ENCODE measurements at places on chromosomes 12 and 14. TPM values are rescaled to one million over a fixed set of nuclear protein-coding genes. Genes with fewer than 3 reads are reported as not detected.

DNA sequence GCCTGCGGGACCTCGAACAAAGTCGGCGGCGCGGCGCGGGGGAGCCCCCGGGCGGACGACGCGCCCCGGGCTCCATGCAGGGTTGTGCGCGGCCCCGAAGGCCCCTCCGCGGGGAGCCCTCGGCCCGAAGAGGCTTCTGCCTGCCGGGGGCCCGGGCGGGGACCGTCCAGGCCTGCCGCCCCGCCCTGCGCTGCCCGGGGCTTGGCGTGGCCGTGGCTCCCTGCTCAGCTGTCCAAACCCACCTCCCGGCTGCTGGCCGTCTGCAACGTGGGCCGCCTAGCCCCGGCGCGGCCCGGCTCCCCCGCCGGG lies 670 bp downstream of the DYRK2 start:
- no peak for DNase-seq
- no peak overlapping the region for H3K27ac ChIP-seq
- H3K4me3 ChIP-seq: peak overlapping the region; percentile 100
- peaks cover 55% of the 10 kb centered on the region for H3K4me1 ChIP-seq
- peaks cover 10% of the 10 kb centered on the region for H3K27me3 ChIP-seq
- H3K36me3 ChIP-seq: peaks cover 7% of the 10 kb centered on the region

GRCh38 chr12:27915021-27915420 lies 57.5 kb downstream of the PTHLH start:
- no peak overlapping the region for H3K4me3 ChIP-seq
- H3K27ac ChIP-seq: no peak overlapping the region
- no peaks in the 10 kb centered on the region for H3K4me1 ChIP-seq
- H3K27me3 ChIP-seq: no peaks in the 10 kb centered on the region
- DNase-seq: no peak
- no peaks in the 10 kb centered on the region for H3K36me3 ChIP-seq

DNA sequence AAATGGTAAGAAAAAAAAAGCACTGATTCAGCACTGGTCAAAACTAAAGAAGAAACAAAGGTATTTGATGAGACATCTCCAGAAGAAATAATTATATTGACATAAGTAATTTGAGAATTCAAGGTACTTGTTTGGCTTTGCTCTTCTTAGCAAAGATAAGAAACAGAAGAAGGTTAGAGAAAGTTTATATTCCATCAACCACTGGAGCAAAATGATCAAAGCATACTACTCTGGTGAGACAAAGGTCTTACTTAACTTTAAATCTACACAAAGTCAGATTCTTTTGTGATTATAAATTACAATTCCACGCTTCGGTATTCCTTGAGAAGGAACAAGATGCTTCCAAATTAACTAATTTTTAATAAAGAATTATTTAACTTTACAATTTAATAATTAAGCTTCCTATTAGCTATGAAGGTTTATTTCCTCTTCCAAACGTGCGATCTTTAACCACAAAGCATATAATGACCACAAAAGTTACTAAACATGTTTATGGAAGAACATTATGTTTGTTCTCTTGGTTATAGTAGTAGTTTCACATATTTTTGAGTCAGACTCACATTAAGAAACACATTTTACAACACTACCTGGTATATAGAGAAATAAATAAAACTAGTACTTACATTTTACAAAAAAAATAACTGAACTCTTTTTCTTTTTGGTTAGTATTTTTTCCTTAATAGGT lies 53.4 kb downstream of the METTL25 start:
- H3K4me1 ChIP-seq: no peaks in the 10 kb centered on the region
- peaks cover 13% of the 10 kb centered on the region for H3K36me3 ChIP-seq
- no peak for DNase-seq
- H3K4me3 ChIP-seq: no peak overlapping the region
- no peak overlapping the region for H3K27ac ChIP-seq
- H3K27me3 ChIP-seq: no peaks in the 10 kb centered on the region

DNA sequence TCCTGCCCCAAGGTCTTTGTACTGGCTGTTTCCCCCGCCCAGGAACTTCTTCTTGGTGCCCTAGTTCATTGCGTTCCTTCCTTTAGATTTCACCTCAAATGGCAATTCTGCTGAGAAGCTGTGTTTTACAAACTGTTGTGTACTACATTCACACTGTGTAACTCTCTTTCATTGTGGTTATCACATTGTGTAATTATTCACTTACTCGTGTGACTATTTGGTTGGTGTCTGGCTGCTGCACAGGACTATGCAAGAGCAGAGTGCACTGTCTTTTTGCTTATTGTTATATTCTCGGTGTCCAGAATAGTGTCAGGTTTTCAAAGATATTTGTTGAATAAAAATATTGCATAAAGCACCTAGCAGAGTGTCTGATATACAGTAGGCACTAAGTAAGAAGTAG lies 177.2 kb upstream of the PRICKLE1 start:
- no peaks in the 10 kb centered on the region for H3K36me3 ChIP-seq
- DNase-seq: no peak
- no peak overlapping the region for H3K4me3 ChIP-seq
- no peak overlapping the region for H3K27ac ChIP-seq
- H3K27me3 ChIP-seq: peaks cover 2% of the 10 kb centered on the region

DNA sequence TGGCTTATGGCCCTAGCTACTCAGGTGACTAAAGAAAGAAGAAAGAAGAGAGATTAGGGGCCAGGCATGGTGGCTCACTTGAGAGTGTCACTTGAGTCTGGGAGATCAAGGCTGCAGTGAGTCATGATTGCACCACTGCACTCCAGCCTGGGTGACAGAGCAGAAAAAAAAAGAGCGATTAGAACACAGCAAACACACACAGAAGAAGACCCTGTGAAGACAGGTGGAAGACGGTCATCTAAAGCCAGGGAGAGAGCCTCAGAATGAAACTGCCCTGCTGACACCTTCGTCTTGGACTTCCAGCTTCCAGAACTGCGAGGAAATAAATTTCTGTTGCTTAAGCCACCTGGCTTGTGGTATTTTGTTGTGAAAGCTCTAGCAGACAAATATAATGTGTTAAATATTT lies 17.5 kb upstream of the PPP1CC start:
- no peak overlapping the region for H3K4me3 ChIP-seq
- peaks cover 2% of the 10 kb centered on the region for H3K27me3 ChIP-seq
- H3K36me3 ChIP-seq: no peaks in the 10 kb centered on the region
- DNase-seq: no peak

GRCh38 chr12:75606956-75607355 lies 95.5 kb upstream of the KRR1 start:
- H3K27me3 ChIP-seq: peaks cover 4% of the 10 kb centered on the region
- H3K27ac ChIP-seq: no peak overlapping the region
- DNase-seq: no peak
- no peaks in the 10 kb centered on the region for H3K36me3 ChIP-seq
- H3K4me1 ChIP-seq: no peaks in the 10 kb centered on the region

DNA sequence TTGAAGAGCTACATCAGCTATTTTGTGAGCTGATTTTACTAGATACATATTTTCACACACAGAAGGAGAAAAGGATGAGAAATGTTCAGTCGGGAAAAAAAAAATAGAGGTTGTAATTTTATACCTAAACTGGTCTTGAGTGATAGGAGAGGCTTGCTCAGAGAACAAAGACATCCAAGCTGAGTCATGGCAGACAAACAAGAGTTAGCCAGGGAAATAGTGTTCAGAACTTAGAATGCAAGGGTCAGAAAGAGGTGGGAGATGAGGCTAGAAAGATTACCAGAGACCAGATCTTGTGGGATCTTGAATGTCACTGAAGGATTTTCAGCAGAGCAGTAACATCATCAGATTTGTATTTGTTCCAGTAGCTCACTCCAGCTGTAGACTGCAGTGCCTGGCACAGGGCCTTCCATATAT lies 121.9 kb upstream of the ATF1 start:
- peaks cover 11% of the 10 kb centered on the region for H3K36me3 ChIP-seq
- no peaks in the 10 kb centered on the region for H3K27me3 ChIP-seq

- H3K27ac ChIP-seq: no peak overlapping the region
- peaks cover 1% of the 10 kb centered on the region for H3K27me3 ChIP-seq
- DNase-seq: peak; percentile 7
- H3K4me1 ChIP-seq: peaks cover 17% of the 10 kb centered on the region
Measured at GRCh38 chr14:24535737-24536136, 27.7 kb upstream of the CMA1 start.

GRCh38 chr12:52247622-52248540 lies 14.8 kb downstream of the KRT7 start:
- no peaks in the 10 kb centered on the region for H3K36me3 ChIP-seq
- H3K4me3 ChIP-seq: no peak overlapping the region
- peaks cover 11% of the 10 kb centered on the region for H3K4me1 ChIP-seq

DNA sequence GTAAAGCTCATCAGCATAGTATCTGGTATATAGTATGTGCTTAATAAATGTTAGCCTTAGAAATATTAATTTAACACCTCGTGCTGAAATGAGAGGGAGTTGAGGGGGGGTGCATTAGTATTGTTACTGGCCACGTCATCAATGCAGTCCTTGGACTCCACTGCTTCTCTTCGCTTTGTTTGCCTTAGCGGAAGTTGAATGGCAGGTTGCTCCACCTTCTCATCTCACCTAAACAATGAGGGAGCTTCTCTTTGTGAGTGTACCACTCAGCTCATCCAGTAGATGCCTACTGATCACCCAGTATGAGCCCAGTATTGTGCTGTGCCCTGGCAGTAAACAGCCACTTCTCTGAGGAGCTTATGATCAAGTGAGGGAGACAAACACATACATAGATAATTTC lies 4.5 kb downstream of the TMEM117 start:
- DNase-seq: no peak
- H3K36me3 ChIP-seq: no peaks in the 10 kb centered on the region
- H3K4me3 ChIP-seq: no peak overlapping the region
- H3K4me1 ChIP-seq: peaks cover 12% of the 10 kb centered on the region
- H3K27ac ChIP-seq: no peak overlapping the region

- peaks cover 8% of the 10 kb centered on the region for H3K36me3 ChIP-seq
- H3K4me1 ChIP-seq: peaks cover 59% of the 10 kb centered on the region
- H3K27ac ChIP-seq: peak overlapping the region; percentile 99
- peaks cover 36% of the 10 kb centered on the region for H3K27me3 ChIP-seq
- peak overlapping the region; percentile 98 for H3K4me3 ChIP-seq
Measured at GRCh38 chr12:57519796-57520052, 590 bp downstream of the DDIT3 start.

GRCh38 chr12:49295082-49295936 lies at the start of gene PRPH:
Gene PRPH, plus strand, starts transcription at chr12:49295147. Its CDS starts 54 bp downstream, at chr12:49295201.
- peaks cover 21% of the 10 kb centered on the region for H3K27me3 ChIP-seq
- H3K4me1 ChIP-seq: peaks cover 7% of the 10 kb centered on the region
- H3K36me3 ChIP-seq: no peaks in the 10 kb centered on the region

- DNase-seq: no peak
- peaks cover 10% of the 10 kb centered on the region for H3K27me3 ChIP-seq
- H3K4me1 ChIP-seq: peaks cover 16% of the 10 kb centered on the region
- H3K36me3 ChIP-seq: no peaks in the 10 kb centered on the region
- peak overlapping the region; percentile 65 for H3K4me3 ChIP-seq
Measured at GRCh38 chr14:99794151-99794780, 1.1 kb downstream of the EML1 start.

- H3K36me3 ChIP-seq: peaks cover 3% of the 10 kb centered on the region
- no peak overlapping the region for H3K27ac ChIP-seq
- peaks cover 7% of the 10 kb centered on the region for H3K27me3 ChIP-seq
- H3K4me3 ChIP-seq: no peak overlapping the region
Measured at GRCh38 chr12:46983959-46984841, 95.2 kb upstream of the PCED1B start.

GRCh38 chr14:29085546-29085945 lies 319.0 kb downstream of the FOXG1 start:
- no peak for DNase-seq
- H3K4me3 ChIP-seq: no peak overlapping the region
- no peaks in the 10 kb centered on the region for H3K36me3 ChIP-seq
- no peaks in the 10 kb centered on the region for H3K4me1 ChIP-seq

GRCh38 chr12:59678759-59679411 lies 83.1 kb downstream of the SLC16A7 start:
- no peaks in the 10 kb centered on the region for H3K36me3 ChIP-seq
- H3K4me3 ChIP-seq: no peak overlapping the region
- H3K4me1 ChIP-seq: peaks cover 26% of the 10 kb centered on the region
- H3K27ac ChIP-seq: no peak overlapping the region
- H3K27me3 ChIP-seq: no peaks in the 10 kb centered on the region
- no peak for DNase-seq

DNA sequence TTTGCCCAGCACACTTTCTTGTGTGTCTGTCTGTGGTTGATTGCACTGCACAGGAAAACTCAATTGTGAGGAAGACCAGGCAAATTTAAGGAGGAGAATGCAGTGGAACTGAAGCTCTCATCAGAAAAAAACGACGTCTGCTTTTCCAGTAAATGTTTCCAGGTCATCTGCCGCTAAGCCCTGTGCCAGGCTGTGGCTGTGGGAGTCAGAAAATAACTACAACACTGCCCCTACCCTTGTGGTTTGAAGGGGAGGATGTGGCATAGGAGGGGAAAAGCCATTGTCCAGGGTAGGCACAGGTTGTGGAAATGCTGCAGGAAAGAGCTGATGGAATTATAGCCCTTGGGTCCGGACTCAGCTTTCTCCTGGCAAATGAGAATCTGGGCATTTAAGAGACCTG lies 259.7 kb upstream of the TMEM132C start:
- no peak for DNase-seq
- H3K4me3 ChIP-seq: no peak overlapping the region
- no peaks in the 10 kb centered on the region for H3K36me3 ChIP-seq
- H3K27ac ChIP-seq: no peak overlapping the region
- no peaks in the 10 kb centered on the region for H3K4me1 ChIP-seq

- no peak overlapping the region for H3K27ac ChIP-seq
- no peaks in the 10 kb centered on the region for H3K27me3 ChIP-seq
- peaks cover 17% of the 10 kb centered on the region for H3K4me1 ChIP-seq
- H3K4me3 ChIP-seq: no peak overlapping the region
- no peak for DNase-seq
Measured at GRCh38 chr14:49992901-49993339, 100.0 kb downstream of the ARF6 start.

- peaks cover 92% of the 10 kb centered on the region for H3K4me1 ChIP-seq
- H3K36me3 ChIP-seq: no peaks in the 10 kb centered on the region
Measured at GRCh38 chr14:61513986-61514830, 181.1 kb upstream of the HIF1A start.

DNA sequence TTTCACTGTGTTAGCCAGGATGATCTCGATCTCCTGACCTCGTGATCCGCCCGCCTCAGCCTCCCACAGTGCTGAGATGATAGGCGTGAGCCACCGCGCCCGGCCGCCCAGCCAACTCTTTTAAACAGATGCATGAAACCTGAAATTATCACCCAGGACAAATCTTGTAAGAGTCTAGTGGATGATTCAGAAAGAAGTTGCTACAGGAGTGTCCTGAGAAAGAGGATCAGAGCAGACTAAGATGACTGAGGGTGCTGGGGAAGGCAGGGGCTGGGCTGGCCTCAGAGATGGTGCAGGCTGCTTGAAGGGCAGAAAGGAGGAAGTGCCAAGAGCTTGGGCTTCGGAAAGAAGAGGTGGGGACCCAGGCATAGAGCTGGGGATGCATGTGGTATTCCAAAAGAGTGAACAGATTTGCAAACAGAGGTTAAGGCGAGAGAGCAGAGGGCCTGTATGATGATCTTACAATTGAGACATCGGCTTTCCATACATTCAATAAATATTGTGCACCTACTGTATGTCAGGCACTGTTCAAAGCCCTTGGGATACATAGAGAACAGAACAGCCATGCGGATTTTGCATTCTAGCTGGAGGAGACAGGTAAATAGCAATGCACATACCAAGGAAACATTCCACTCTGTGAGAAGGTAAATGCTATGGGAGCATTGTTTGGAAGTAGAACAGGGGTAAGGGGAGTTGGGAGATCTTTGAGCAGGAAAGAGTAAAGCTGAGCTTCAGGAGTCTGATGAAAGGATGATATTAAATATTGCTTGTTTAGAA lies 7.4 kb upstream of the CD9 start:
- DNase-seq: no peak
- H3K27me3 ChIP-seq: peaks cover 27% of the 10 kb centered on the region
- no peak overlapping the region for H3K4me3 ChIP-seq
- H3K27ac ChIP-seq: no peak overlapping the region
- H3K36me3 ChIP-seq: no peaks in the 10 kb centered on the region

Gene GPR137C
- not detected for polyA plus RNA-seq

Gene FGF23
- not detected for polyA plus RNA-seq

Gene ANO2
- polyA plus RNA-seq: not detected

Gene TMEM120B
- polyA plus RNA-seq: 4.0 TPM

Gene ACOT4
- polyA plus RNA-seq: 20.3 TPM

Gene KSR2
- not detected for polyA plus RNA-seq

Gene ABCD2
- polyA plus RNA-seq: 0.02 TPM

Gene AMDHD1
- 2.1 TPM for polyA plus RNA-seq

Gene GPHN
- 4.4 TPM for polyA plus RNA-seq
